ENCODE measurements at places on chromosomes 2 and 18.

DNA sequence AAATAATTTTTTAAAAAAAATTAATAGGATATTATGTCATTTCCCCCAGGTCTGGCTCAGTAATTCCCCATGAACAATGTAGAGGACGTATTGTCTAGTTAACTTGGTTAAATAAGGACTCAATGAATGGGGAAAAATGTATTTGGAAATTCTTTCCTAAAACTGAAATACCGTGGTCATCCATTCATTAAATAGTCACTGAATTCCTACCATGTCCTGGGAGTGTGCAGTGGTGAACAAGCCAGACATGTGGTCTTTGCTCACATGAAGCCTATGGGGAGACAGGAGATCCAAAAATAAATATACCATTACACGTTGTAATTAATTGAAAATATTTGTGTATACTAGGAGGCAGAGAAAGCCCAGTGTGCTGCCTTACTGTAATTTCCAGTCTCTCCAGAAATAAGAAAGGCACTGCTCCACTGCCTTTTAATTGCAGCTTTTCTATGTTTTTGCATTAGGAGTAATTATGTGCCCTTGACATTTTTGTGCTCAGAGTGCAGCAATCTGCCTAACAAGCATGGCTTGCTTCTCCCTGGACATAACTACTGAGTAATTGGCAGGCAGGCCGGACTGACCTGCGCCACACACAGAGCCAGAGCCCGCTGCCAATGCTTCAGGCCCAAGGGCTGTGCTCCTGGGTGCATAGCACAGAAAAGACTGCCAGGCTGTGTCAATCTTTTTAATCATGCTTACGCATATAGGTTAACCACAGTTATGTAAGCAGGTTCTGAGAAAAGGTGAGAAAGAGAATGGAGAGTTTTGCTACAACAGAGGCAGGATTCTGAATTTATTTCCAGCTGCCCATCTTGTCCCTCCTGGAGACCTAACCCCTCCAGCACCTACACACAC lies 22.2 kb upstream of the TTC39C start:
- DNase-seq, result no peak

- no peak for DNase-seq
Measured at GRCh38 chr18:54734059-54734458, 94.2 kb upstream of the RAB27B start.

DNA sequence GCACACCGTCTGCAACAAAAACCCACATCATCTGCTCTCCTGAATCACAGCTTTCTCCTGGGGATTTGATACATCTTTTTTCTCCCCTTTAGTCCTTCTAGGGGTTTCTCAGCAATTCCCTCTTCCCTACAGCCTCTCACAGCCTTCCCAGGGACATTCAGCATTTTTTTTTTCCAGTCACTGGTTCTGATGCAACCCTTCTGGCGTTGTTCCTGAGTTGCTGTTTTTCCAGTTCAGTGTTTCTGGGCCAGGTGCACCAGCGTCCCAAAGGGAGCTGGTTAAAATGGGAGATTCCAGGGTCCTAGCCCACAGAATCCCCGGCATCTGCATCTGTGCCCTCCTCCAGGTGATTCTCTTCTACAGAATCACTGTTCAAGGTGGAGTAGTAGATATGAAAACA lies 36.1 kb downstream of the ADCY3 start:
- DNase-seq, result no peak

DNA sequence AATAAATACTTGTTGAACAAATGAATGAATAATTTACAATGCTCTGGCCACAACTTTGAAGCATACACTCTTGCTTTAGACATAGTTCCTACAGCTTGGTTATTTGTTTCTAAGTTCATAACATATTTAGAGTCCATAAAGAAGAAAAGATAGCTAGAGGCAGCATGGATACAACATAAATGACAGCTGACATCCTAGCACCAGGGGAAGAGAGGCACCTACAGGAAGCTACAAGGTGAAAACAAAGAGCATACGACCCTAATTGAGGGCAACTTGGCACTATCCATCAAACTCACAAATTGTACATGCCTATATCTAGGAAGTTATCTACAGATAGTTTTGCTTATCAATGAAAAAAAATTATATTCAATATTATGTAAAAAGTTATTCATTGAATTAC lies 88.9 kb downstream of the PLEKHM3 start:
- DNase-seq, result no peak

GRCh38 chr2:183543222-183543621 lies 419.0 kb downstream of the NUP35 start:
- DNase-seq, result no peak

- DNase-seq, result no peak
Measured at GRCh38 chr2:62205554-62205953, 9.6 kb downstream of the B3GNT2 start.

GRCh38 chr18:67650686-67651385 lies 134.3 kb upstream of the DSEL start:
- no peak for DNase-seq

GRCh38 chr2:230016844-230017243 lies 51.9 kb downstream of the SLC16A14 start:
- no peak for DNase-seq

DNA sequence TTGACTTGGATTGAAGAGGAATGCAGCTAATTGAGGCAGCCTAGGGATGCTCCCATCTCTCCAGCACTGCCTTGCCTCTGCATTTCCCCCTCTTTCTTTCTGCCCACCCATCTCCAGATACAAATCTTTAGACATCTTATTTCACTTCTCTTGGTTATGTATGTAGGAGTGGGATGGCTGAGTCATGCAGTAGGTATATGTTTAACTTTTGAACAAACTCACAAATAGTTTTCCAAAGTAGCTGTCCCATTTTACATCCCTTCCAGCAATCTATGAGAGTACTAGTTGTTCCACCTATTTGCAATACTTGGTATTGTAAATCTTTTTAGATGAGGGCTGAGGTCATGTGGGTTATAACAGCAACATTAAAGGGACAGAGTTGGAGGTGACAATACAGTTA lies 329.9 kb downstream of the DYSF start:
- no peak for DNase-seq

DNA sequence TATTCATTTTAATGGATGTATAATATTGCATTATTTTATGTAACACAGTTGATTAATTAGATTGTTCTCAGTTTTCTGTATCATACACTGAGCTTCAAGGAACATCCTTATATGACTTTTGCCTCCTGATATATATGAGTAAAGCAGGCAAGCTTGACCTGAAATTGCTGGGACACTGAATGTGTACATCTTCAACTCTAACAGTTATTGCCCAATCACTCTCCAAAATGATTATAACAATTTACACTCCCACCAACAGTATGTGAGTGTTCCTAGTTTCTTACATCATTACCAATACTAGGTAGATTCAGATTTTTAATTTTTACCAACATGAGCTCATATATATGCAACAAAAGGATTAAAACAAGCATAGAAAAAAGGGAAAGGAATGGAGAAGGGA lies 379.4 kb downstream of the SETBP1 start:
- no peak for DNase-seq

DNA sequence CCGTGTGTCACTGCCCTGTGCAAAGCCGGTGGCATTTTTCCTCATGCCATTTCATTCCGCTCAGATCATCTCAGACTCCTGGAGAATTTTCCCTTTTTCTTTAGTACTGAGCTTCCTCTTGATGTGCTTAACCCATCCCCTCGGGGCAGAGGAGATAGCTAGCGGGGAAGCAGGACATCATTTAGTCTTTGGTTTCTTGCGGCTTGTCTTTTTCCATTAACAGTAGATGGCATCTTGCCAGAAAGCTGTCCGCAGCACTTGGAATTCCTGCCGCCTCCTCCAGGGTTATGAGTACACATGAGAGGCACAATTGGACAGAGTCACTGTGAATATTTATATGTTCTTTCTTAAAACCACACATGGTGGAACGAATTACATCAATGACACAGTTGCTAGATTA lies 226.6 kb downstream of the ALPK2 start:
- peak; percentile 64 for DNase-seq

DNA sequence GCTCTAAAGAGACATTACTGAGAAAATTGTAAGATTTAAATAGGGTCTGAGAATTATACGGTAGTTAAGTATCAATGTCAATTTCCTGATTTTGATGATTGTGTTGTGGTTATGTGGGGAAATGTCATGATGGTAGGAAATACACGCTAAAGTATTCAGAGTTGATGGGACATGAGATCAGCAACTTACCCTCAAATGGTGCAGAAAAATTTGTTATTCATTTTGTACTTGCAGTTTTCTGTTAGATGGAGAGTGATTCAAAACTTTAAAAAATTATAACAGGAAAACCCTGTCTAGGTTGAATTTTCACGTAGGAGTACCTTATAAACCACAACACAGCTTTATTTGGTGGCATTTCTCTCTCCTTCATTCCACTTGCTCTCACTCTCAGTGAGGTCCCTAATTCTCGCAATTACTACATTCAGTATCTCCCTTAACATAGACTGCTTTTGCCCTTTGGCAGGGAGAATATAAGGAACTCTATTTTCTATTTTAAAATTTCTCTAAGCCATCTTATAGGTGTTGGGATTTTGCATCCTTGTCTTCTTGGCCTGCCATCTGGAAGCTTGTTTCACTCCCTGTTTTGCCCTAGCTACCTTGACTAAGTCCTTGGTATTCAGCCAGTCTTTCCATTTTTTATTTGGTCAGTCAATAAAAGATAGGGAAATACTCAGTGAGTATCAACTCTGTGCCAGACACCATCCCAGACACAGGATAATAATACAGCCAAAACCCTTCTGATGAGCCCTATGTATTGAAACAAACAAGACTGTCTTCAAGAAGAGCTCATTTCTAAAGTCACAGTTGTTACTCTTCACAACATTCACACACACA lies 550.6 kb upstream of the ACVR2A start:
- DNase-seq, result no peak

GRCh38 chr2:54009549-54009948 lies 38.8 kb upstream of the PSME4 start:
- DNase-seq, result no peak

- no peak for DNase-seq
Measured at GRCh38 chr2:7609974-7610373, 692.8 kb downstream of the RNF144A start.

DNA sequence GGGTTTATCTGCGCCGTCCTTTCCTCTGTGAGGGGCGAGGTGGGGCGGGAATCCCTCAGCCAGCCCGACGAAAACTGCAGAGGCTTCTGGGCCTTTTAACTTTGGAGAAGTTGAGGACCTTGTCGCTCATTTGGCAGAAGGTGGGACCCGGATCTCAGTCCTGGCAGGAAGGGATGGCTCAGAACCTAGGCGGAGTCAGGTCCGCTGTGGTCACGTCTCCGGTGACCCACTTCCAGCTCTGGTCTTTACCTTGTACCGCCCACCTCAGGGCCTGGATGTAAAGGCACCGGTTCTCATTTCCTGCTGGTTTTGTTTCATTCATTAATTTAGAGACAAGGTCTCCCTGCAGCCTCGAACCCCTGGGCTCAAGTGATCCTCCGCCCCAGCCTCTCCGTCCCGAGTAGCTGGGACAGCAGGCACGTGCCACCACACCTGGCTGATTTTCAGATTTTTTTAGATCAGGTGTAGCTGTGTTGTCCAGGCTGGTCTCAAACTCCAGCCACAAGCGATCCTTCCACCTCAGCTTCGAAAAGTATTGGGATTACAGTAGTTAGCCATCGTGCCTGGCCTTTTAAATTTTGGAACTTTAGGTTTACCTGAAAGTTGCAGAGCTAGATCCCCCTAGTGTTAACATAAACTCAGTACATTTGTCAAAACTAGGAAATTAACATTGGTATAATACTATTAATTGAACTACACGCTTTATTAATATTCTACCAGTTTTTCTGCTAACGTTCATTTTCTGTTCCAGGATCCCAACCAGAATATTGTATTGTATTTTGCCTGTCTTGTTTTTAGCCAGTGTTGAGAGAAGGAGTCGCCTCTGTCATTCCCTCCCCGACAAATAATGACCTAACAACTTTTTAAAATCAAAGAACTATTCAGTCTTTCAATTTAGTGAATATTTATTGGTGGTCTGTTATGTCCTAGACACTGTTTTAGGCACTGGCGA lies 852 bp downstream of the POLI start:
- DNase-seq, result peak; percentile 66

DNA sequence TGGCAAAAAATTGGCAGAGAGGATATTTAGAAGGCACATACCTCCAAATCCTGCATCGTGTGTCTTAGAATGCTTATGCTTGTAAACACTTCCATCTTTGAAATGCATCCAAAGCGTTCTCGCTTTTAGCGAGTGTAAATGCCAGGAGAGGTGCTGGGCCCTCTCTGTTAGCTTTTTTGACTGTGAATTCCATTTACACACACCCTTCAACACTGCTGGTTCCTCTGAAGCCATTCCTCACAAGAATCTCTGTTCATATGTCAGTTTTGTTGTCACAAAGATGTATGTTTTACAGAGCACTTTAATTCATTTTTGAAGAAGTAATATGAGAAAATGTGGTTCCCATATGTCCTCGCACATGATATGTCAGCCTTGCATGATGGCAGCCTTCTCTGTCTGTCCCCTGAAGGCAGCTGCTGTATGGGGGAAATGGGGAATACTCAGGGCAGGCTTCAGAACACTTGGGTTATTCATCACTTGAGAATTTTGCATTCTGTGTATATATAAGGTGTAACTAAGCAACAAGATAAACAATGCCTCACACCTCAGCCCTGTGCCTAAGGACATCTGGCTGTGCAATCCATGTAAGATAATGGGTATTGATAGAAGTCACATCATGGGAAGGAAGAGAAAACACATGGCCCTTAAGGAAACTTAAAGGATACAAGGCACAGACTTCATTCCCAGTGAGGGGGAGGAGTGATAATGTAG lies 52.3 kb downstream of the RAB27B start:
- no peak for DNase-seq

DNA sequence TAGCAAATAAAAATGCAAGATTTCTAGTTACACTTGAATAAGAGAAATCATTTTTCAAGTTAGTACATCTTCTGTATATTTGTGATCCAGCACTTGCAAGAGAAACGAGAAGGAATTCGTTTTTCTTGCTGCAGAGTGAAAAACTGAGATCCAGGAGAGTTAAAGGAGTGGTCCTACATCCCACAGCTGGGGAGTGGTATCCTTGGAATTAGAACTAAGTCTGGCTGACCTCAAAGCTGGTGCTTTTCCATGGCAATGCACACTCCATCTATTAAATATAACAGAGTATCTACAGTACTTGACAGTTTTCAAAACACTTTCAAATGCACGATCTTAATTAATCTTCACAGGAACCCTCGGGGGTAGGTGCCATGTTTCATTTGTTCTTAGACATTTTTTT lies 46.8 kb downstream of the TRIB2 start:
- DNase-seq, result no peak

GRCh38 chr2:51698021-51698420 lies 666.1 kb upstream of the NRXN1 start:
- DNase-seq, result no peak
